MV-4-11 (cell line): ENCODE measurements at places on chromosomes 13 and 19.

DNA sequence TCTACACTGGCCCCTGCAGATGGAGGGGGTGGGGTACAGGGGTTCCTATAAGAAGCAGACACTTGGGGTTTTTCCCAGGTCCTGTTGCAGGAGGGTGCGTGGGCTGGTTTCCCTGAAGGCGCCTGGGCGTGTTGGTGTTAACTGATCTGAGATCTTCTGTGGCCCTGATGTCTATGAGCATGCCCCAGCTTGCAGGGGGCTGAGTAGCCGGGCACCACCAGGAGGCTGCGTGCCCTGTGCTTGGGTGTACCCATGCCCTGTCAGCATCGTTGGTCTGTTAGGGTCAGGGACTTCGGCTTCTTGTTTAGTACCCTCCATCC, 45.3 kb downstream of the CAPN12 start:
- no peak for DNase-seq

DNA sequence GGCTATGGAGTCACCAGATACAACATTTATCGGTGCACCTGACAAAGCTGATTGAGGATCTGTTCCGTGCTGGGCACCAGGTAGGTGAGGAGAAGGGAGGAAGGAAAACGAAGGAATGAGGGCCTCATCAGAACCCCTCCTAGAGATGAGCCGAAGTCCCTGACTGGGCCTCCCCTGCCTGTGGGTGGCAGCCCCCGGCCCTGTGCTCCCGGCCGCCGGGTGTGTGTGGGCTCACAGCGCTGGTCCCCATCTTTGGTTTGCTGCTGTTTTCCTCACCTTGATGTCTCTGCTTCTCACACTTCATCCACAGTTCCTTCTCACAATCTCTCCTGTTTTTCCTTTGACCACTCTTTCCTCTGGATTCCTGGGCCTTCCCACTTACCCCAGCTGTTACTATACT, 32.8 kb downstream of the TMED1 start:
- DNase-seq, result no peak

DNA sequence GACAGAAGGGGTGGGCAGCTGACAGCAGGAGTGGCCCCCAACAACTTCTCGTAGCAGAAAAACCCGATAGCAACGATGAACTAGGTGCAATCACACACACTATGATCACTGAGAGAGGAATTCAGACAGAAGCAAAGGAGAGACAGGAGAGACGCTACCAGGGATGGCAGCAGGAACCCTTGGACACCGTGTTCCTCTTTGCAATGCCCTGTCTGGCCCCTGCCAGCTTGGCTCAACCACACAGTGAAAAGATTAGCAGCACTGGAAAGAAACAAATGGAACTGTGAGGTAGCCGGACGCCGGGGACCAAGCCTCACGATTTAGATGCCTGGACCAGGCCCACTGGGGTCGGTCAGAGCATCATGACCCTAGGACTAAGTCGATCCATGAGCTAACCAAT, 23.6 kb downstream of the DCAF15 start:
- no peak for DNase-seq

GRCh38 chr19:19487950-19488874, 27.1 kb downstream of the TSSK6 start:
- no peak for DNase-seq

- DNase-seq, result peak; percentile 36
Measured at GRCh38 chr19:13825489-13826441, 30.5 kb downstream of the ZSWIM4 start.
